ENCODE measurements at places on chromosomes 2 and 18. TPM values are rescaled to one million over a fixed set of nuclear protein-coding genes. Genes with fewer than 3 reads are reported as not detected.

The CFAP65 gene
- total RNA-seq: not detected

The LYPD1 gene
- not detected for total RNA-seq

The REG3A gene
- total RNA-seq: not detected

The RPL37A gene
- total RNA-seq: 1,362 TPM

The CYP27C1 gene
- total RNA-seq: 0.24 TPM

The SCN9A gene
- total RNA-seq: 6.0 TPM

The GAREM1 gene
- total RNA-seq: 15.4 TPM
